ENCODE measurements at places on chromosomes 3 and 15.
A peak's percentile ranks its signal among the peaks of the same experiment; 100 is the strongest.

- no peak for DNase-seq
Observed at GRCh38 chr15:92430069-92430440, 36.4 kb downstream of the ST8SIA2 start.

GRCh38 chr15:95549168-95549738, 781.2 kb upstream of the NR2F2 start:
- no peak for DNase-seq

DNA sequence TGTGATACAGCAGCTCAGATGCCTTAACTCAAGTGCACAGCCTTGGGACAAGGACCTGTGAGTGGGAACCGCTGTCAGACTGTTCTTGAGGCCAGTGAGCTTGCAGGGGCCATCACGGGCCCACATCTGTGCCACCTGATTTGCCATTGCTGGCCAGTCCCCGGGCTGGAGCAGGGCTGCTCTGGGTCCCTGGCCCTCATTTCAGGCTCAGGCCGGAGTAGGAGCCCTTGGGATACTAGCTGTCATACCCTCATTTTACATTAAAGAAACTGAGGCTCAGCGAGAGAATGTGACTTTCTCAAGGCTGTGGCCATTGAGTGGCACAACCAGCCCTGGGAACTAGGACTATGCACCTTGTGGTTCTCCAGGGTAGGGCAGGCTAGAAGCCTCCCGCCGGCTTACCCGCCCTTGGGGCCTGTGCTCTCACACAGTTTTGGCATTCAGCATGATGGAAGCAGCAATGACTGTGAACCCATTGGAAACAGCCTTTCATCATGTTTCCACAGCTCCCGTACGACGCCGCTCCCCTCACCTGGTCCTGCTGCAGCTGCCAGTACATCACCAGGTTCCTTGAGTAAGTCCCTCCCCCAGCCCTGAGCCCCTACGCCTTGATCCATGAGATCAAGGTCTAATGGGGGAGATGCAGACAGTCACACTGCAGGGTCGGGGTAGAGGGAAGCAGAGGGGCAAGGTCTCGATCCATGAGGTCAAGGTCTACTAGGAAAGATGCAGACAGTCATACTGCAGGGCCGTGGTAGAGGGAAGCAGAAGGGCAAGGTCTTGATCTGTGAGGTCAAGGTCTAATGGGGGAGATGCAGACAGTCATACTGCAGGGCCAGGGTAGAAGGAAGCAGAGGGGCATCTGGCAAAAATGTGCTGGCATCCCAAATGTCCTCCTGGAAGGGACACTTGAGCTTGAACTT, 42.2 kb downstream of the GOLGA6L10 start:
- no peak for DNase-seq

- DNase-seq = no peak
Observed at GRCh38 chr3:102415553-102415952, 19.3 kb upstream of the ZPLD1 start.

- DNase-seq = no peak
Observed at GRCh38 chr3:155032918-155033317, 47.2 kb upstream of the MME start.

GRCh38 chr15:58771621-58772250, 634 bp downstream of the MINDY2 start:
- DNase-seq = no peak

DNA sequence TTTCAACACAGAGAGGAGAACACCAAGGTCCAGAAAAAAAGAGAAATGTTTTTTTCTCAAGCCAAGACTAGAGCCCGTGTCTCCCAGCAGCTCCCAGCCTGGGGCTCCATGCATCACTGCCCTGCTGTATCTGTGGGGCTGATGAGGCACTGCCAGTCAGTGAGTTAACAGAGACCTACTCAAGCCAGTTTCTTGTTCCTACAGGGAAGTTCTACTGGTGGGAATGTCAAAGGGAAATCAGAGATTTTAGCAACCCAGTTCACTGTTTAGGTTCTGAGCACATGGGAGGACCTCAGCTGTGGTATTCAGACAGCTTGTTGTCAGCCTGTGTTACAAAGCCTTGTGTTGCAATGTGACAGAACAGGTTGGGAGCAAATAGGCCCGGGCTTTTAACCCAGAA, 234.3 kb downstream of the TLE3 start:
- no peak for DNase-seq

DNA sequence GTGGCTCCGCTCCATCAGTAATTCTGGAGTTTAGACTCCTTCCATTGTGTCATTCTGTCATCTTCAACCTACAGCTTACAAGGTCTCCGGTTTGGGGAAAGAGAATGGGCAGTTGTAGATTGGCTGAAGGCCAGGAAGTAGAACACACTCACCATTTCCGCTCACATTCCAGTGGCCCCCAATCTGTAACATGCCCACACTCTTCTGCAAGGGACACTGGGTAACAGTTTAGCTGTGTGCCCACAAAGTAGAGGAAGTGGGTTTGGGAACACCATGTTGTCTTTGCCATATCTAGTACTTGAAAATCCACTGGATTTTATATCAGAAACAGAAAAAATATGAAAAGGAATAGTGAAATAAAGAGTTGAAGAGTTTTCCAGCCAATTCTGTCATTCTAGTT, 153.5 kb downstream of the SV2B start:
- no peak for DNase-seq

DNA sequence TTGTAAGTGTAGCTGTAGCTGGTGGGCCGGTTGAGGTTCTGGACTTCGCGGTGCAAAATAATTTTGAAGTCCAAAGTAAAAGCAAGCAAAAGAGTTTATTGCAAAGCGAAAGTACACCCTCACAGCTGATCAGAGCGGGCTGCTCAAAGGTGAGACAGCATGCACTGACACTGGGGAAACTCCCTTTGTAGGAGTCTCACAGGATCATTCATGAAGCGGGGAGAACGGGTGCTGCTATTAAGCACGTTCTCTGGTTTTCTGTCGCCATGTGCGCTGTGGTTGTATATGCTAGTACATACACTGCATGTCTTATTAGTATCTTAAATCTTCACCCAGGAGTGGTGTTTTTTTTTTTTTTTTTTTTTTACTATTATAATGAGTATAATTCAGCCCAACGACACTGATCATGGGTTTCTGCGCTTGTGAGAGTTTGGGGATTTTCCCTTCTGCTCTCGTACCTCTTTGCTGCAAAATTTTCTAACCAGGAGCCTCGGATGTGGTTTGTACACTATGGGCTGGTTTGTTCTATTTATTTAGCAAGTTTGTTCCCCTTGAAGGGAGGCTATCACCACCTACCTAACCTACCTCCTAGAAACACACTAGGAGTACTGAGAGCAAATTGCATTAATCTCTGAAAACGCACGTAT, 1.4 kb upstream of the AP4E1 start:
- peak; percentile 45 for DNase-seq

DNA sequence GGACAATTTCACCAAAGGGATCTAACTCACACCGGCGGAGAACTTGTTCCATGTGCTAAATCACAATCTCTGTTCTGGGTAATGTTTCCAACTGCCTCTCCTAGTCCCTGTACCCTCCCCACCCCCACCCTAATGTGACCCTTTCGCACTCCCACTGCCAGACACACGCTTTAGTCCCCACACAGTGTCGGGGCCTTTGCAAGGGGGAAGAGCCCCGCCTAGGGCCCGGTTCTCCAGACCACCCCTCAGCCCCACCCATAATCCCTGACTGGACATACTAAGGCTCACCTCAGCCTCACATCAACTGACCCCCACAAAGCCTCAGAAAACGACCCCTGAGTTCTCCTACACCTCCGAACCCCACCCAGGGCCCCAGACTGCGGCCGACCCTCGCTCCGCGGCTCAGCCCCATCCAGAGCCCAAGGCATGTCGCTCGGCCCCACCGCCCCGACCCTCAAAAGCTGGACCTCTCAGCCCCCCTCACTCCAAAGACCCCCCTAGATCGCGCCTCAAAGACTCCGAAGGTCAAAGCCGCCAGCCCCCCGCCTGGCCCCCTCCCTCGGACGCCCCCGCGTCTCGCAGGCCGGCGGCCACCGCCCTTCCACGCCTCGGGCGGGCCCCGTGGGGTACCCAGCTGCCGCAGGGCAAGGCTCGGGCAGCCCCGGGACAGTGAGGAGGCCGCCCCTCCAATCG, 72.0 kb upstream of the MAP4 start:
- DNase-seq = no peak

DNA sequence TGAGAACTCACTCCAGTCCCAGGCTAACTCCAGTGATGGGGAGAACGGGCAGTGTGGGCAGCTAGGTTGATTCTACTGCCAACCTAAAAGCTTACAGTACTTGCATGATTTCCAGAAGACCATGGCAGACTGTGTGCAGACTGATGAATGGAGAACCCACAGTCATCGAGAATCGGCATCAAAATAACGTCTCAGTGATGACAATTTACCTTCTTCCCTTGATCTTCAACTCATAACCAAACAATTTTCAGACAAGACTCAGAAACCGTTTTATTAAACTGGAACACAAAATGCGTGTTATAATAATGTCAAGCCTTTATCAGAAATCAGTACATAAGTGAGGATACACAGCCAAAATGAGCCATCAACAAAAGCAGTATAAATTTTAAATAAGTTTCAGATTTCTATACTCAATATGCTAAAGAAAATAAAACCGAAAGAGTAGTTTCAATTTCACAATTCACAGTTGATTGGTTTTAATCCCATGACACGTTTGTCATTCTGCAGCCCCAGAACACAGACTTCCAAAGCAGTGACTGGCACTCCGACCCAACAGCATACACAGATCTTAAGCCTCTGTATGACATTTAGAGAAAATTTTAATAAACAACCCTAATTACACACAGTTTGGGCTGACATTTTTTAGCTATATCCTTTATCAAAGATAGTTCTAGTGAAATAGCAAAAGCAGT, 54.5 kb downstream of the ZMAT3 start:
- DNase-seq = no peak

DNA sequence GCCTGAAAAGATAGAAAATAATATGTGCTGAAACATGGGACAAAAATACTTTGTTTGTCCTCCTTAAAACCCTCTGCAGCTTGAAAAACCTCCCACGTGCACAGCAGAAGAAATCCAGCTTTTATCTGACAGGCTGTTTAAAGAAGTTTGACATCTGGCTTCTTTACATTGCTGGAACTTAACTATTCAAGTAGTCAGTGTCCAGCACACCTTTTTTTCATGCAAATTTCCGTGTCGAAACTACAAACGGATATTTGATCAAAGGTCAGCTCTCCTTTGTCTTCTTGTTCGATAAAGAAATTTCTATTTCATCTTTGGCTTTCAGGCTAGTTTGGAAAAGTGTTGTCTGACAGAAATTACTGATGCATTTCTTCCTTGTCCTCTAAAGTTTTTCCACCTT, 66.8 kb upstream of the KBTBD8 start:
- no peak for DNase-seq

- no peak for DNase-seq
Observed at GRCh38 chr3:187669675-187670504, at the start of gene SST. TSS of gene SST (minus strand) at chr3:187670394. CDS start at chr3:187670291, 103 bp downstream.

GRCh38 chr3:177430653-177431052, 233.4 kb upstream of the TBL1XR1 start:
- DNase-seq = no peak

DNA sequence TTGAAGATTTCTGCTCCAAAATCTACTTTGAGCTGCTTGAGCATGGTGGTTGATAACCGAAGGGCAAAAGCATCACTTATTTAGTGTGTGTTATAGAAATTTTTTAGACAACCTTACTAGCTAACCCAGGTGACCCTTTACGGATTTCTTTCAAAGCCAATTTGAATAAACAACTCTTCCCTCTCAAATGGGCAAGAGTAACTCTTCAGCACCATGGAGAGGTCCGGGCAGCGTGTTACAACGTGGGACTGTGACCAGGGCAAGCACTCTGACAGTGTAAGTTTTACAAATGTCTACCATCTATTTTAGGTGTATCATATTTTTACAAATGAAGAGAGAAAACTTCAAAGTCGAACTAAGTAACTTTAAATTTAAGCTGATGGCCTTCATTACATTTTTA, 471.8 kb downstream of the MFSD1 start:
- DNase-seq = no peak

DNA sequence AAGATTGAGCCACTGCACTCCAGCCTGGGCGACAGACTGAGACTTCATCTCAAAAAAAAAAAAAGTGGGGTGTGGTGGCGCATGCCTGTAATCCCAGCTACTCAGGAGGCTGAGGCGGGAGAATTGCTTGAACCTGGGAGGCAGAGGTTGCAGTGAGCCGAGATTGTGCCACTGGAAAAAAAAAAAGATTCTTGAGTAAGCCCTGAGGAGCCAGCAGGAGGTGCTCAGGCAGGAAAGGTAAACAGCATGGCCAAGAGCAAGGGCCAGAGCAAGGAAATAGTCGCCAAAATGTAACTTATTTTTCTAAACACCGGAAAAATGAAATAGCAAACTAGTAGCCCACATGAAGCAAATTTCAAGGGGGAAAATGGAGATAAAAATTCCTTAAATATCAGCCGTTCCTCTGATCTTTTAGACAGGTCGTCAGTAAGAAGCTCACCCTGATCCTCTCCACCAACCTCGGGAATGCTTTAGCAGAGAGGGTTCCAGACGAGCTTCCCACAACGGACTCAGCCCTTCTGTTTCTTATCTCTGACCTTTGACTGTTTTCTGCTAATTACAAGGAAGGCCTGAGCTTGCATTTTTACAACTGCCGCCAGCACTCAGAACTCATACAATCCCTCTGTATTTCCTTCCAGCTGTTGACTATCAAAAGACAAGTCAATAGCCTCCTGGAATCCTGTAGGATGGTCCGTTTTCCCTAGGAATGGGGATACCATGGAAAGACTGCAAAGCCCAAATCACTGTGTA, 45.0 kb upstream of the AKAP13 start:
- no peak for DNase-seq

DNA sequence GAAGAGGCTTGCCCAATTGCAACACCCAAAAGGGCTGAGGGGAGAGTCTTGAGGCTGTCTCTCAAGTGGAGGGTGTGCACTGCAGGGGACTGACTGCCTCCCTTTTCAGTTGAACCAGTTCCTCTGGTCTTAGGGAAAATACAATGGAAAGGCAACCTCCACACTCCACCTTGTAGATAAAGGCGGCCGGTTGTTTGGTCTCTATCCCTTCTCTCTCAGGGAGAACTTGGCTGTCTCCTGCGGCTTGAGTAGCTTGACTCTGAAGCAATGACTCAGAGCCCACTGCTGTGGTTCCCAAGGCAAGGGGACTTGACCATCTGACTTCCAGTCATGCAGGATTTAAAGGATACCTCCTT, 143.2 kb upstream of the UMPS start:
- no peak for DNase-seq

GRCh38 chr3:62201438-62202035, 171.8 kb downstream of the FEZF2 start:
- DNase-seq = no peak

GRCh38 chr15:62109437-62109836, 42.7 kb downstream of the C2CD4A start:
- no peak for DNase-seq

- no peak for DNase-seq
Observed at GRCh38 chr3:119314821-119315220, 20.6 kb downstream of the ARHGAP31 start.

DNA sequence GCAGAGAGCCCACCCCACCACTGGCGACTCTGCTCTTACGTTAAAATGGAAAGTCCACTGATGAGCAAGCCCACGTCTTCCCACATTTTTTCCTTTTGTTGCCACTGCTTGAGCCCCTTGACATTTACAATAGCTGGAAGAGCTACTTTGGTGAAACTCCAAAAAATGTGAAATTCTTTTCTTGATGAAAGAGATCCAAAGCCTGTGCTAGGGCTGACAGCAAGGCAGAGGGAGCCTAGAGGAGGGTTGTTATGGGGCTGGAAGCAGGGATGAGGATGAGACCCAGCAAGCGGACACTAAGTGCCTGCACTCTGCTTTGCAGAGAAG, 97.1 kb downstream of the CEMIP start:
- DNase-seq = no peak

- no peak for DNase-seq
Observed at GRCh38 chr3:96734273-96735009, 80.0 kb upstream of the EPHA6 start.
